ENCODE measurements at places on chromosomes 1 and 21. TPM values are rescaled to one million over a fixed set of nuclear protein-coding genes. Genes with fewer than 3 reads are reported as not detected.

UBASH3A gene
- total RNA-seq = not detected

PGBD5 gene
- total RNA-seq = not detected

KIF14 gene
- total RNA-seq = 6.4 TPM

DCDC2B gene
- not detected for total RNA-seq

TGFB2 gene
- 28.0 TPM for total RNA-seq

ABCA4 gene
- 0.43 TPM for total RNA-seq

ESPN gene
- not detected for total RNA-seq

EPHB2 gene
- 9.7 TPM for total RNA-seq

All from fibroblast of villous mesenchyme (primary cell).